ENCODE measurements at places on chromosomes 4 and X.

DNA sequence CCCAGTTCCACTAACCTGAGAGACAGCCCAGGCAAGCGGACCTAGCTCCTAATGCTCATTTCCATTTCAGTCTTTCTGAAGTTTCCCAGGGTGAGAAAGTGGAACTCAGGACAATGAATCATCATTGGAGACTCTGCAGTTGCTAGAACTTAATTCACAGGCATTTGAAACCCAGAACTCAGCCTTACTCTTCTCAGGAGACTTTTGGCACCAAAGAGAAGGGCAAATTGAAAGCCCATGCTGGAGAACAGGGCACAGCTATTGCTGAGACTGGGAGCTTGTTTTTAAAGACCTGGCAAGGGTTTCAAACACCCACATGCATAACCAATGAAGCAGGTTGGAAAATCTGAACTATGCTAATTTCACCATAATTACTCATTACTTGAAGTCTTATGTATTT is 36.0 kb downstream of the BST1 start:
- no peak for DNase-seq

- DNase-seq, result no peak
These were observed 824 bp upstream of the UGDH start for GRCh38 chr4:39528061-39528465.

DNA sequence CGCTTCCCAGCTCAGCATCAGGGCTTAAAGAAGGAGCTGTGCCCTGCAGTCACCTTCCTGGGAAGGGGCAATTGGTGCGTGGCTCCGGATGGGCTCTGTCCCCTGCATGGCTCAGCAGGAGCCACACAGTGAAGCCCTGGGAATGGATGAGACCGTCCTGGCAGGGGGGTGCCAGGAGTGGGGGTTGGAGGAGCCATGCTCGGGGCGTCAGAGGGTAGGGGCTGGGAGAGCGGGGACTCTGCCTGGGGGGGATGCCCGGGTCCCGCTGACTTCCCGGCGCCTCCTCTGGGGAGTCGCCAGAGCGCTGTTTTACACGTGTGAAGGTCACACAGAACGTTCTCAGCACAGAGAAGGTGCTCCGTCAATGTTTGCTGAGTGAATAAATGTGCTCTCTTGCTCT is 184.1 kb downstream of the AFAP1 start:
- no peak for DNase-seq

DNA sequence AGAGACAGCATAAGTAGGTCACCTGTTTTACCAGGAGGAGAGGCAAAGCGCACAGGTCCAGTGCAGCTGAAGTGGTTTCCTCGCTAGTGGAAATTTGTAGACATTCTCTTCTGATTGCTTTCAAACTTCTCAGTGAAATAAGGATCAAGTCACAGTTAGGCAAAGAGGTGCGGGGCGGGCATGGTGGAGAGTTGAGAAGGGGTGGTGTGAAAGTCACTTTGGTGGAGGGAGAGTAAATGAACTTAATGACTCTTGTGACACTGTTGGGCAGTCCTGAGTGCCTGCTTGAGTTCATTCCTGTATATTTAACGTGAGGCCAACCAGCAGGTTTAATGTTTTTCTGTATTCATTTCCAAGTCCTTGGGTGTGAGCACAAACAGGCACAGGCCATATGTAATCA is 235.6 kb downstream of the TRIML1 start:
- no peak for DNase-seq

DNA sequence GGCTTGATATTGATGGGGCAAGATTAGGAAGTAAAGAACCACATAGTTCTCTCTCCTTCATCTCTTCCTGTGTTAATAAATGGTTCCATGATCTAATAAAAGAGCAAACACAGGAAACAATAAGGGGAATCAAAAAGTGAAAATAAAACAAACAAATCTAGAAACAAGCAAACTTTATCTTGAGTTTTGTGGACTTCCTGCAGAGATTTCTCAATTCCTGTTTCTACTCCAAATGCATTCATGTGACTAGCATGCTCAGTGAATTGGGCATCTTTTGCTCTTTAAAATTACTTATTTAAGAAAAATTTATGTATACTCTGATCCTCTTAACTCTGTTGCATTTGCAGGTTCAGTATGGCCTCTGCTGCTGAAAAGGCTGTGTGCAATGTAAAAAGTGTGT is 682.0 kb downstream of the KCTD8 start:
- DNase-seq, result no peak

- no peak for DNase-seq
These were observed 89.7 kb downstream of the TET2 start for GRCh38 chr4:105236202-105236915.

DNA sequence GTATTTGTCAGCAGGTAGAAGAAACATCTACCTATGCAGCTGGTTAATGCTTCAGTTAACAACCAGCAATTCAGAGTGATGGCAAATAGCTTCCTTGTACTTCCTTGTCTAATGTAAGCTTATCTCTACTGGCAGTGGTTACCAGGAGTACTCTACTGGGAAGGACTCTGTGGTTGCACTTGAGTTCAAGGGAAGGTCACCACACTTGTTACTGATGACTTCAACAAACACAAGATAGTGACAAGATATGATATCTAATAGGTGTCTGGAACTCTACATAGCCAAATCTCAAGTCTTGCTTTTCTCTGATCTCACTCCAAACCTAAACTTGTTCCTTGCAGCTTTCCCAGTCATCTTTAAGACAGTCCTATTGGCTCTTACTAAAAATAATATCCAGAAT is 1644.9 kb upstream of the TENM3 start:
- DNase-seq, result no peak

DNA sequence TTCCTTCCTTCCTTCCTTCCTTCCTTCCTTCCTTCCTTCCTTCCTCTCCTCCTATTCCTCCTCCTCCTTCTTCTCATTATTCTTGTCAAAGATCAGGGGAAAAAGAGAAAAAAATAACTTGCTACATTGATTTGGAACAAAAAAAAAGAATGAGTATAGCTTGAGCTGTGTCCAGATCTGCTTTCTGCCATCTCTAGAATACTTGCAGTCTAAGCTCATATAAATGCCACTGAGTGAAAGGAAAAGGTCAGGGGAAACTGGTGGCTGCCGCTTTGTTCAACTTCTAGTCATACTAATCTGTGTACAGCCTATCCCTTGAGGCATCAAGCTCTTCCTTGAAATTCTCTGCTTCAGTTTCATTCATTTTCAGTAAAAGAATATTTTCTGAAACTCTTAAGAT is 28.3 kb upstream of the EPHA5 start:
- DNase-seq, result no peak

DNA sequence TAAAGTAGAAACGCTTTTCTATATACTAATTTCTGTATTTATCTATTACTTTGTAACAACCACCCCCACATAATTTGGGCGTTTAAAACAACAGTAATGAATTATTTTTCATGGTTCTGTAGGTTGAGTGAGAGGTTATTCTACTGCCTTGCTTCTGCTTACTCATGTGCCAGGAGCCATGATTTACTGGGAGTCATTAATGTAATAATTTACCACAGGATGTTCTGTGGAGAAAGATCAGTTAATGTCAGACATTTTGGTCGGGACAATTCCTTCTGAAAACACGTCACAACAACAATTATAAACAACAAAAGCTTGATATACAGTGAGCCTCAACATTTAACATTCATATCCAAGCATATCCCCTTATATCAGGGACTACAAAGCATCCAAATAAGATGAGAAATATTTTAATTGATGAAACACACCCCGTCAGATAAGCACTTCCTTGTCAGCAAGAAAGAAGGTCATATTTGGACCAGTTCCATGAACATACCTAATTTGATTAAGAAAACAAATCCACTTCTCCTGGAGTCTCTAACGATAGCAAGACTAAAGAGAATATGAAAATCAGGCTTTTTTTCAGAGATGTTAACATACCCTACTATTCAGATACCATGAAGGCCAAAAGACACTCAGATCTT is 238.5 kb downstream of the PRDM5 start:
- no peak for DNase-seq

- no peak for DNase-seq
These were observed 102.8 kb downstream of the ITIH6 start for GRCh38 chrX:54695231-54695630.

- DNase-seq, result no peak
These were observed 3.7 kb downstream of the USP38 start for GRCh38 chr4:143188136-143189088.

GRCh38 chrX:110310000-110310790 is 7.7 kb downstream of the AMMECR1 start:
- DNase-seq, result no peak

- no peak for DNase-seq
These were observed 9.6 kb downstream of the YY2 start for GRCh38 chrX:21865436-21865835.

DNA sequence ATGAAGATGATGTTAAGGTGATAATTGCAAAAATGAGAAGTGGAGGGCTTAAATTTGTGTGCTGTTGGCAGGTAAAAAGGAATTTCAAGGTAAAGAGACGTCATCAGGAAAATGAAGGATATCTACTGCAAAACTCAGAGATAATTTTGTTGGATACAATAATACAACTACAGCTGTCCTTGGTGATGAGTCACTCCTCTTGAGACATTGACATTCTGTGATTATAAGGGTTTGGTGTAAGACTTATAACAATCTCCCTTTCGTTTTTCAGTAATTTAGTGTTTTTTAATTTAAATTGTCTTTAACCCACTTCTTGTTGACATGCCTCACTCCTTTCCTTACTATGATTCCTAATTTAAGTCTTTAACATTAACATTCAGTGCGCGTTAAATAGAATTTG is 1074.1 kb upstream of the SLIT2 start:
- DNase-seq, result no peak

DNA sequence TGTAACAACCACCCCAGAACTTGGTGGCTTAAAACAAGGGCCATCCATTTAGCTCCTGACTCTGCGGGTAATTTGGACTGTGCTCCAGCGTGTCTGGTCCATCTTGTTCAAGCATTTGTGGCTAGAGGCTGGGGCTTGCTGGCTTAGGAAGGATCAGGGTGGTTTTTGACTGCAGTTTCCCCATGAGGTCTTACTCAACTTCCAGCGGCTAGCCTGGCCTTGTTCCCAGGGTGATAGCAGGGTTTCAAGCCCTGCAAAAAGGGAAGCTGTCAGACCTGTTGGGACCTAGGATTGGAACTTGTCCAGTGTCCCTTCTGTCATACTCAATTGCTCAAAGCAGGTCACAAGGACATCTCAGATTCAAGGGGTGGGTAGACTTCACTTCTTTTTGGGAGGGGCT is 205.9 kb downstream of the STIM2 start:
- DNase-seq, result no peak

- DNase-seq, result no peak
These were observed 328.7 kb upstream of the ZFP42 start for GRCh38 chr4:187666697-187667494.

Measured in frontal cortex (tissue), 4 donors.